ENCODE measurements at places on chromosomes 16 and 17. TPM values are rescaled to one million over a fixed set of nuclear protein-coding genes. Genes with fewer than 3 reads are reported as not detected.

- DNase-seq, result no peak
Observed at GRCh38 chr16:68396481-68396880, 51.8 kb downstream of the SMPD3 start.

DNA sequence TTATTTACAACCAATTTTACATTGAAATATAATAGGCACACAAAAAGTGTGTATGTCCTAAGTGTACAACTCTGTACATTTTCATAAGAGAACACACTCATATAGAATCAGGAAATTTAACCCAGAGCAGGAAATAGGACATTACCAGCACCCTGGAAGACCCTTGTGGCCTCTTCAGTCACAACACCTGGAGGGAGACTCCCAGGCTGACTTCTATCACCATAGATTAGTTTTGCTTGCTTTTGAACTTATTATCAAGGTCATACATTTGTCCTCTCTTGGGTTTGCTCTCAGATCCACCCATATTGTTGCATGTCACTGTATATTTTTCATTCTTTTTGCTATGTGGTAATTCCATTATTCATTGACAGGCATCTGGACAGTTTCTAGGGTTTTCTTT lies 5.8 kb downstream of the RIPOR1 start:
- DNase-seq, result no peak

GRCh38 chr17:39706921-39707337 lies 7.1 kb downstream of the ERBB2 start:
- no peak for DNase-seq

- DNase-seq, result no peak
Observed at GRCh38 chr17:60699090-60699489, 21.4 kb downstream of the BCAS3 start.

Gene NR1D1
- 5.6 TPM for total RNA-seq

Gene KAT8
- 69.8 TPM for total RNA-seq

GRCh38 chr16:70399951-70400350 lies 38.9 kb downstream of the ST3GAL2 start:
- no peak for DNase-seq

Gene TP53TG3C
- total RNA-seq, result not detected

- no peak for DNase-seq
Observed at GRCh38 chr16:52967744-52968143, 85.0 kb downstream of the CHD9NB start.
